NCI-H2081 treated with DMSO at 0.1 percent for 48 hours (cell line): ENCODE measurements at places on chromosomes 12 and 14.

DNA sequence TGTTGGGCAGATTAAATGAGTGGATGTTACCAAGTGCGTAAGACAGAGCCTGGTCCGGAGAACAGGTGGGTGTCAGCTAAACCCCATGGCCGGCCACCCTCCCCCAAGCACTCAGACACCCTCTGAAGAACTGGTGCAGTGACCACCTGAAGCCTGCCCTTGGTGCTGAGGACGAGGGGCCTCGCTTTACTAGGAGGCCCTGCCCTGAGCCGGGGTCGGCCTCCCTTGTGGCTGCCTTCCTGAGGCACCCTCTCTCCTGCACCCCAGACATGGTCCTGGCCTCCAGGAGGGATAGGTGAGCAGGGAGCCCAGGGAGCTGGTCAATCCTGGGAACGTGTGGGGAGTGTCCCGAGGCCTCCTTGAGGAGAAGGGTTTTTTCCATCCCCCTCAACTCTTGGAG lies 4.9 kb upstream of the KIF26A start:
- no peak for DNase-seq

DNA sequence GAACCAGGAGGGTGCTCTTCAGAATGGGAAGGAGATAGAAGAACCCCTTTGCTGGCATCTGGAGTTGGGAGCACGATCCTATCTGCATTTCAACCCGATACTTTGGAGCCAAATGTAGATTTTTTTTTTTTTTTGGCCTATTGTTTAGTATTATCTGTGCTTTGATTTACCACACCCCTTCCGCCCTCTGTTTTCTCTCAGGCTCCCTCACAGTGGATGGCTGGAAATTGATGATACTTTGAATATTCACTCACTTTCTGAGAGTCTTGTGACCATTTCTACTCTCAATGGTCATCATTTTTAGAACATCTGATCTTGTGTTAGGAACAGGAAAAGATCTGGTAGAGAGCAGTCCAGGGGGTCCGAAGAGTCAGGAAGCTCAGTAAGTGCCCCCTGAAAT lies 9.0 kb downstream of the TSPAN9 start:
- DNase-seq, result no peak

DNA sequence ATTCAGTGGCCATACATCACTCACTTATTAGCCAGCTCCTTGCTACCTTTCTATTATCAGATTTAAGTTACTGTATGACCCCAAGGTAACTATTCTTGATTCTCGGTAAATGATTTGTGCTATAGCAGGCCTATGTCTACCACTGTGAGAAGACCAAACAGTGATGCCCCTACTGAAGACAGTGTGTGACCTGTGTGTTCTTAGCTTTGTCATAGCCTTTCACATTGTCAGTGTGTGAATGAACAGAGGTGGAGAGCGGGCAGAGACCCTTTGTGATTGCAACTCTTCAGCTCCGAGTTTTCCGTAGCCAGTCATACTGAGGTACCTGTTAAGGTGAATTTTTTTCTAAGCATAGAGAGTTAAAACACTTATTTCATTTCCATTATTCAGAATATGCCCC lies 294.0 kb downstream of the LRFN5 start:
- DNase-seq, result no peak

DNA sequence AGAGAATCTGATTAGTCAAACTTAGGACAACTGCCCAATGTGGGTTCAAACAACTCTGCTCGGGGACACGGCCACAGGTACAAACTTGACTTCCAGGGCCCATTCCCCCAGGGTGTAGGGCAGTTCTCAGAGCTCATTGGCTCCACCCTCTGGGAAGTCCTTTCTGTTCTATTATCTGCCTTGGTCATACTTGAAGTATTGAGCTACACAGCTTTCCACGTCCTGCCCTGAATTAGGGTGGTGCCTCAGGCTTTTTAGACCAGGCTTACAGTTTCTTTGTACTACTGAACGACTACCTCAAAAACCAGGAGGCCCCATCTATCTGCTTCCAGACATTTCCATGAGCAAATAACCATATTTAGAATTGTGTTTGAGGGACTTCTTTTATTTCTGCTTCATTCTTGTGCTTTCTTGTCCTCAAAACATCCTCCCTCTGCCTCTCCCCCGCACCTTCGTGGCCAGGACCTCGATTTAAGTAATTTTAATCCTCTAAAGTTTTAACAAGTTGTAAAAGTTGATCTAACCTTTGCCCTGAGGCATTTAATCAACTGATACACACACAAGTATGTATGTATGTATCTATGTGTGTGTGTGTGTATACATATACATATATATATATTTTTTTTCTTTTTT lies 281.7 kb upstream of the AMIGO2 start:
- DNase-seq, result no peak

DNA sequence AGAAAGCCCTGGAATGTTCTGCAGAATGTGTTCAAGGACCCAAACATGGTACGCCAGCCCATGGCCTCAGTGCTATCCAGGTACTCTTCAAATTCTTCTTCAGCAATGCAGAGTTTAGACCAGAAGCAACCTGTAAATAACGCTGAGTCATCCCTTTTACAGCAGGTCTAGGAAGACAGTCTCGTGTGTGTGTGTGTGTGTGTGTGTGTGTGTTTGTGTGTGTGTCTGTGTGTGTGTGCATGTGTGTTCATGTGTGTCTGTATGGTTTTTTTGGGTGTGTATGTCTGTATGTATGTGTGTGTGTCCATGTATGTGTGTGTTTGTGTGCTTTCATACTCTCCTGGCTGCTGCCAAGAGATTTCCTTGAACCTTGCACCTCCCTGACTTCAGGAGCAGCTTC lies 60.1 kb upstream of the RFX4 start:
- DNase-seq, result no peak

DNA sequence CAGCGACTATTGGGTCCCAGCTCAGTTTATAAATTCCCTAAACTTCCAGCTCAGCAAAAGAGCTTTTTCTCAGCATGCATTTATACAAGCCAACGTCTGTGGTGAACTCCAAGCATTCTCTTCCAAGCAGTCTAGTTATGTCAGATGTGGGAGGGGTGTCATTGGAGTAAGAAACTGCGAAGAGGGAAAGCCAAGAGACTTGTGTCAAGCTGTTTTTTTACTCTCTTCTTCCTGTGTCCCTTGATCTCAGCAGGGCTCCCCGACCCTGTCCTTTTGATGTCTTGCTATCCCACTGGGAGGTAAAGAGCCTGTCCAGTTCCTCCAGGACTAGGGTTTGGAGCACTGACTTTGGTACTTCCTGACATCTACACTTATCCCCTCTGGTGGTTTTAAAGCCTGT lies 69.0 kb downstream of the PPM1H start:
- no peak for DNase-seq

DNA sequence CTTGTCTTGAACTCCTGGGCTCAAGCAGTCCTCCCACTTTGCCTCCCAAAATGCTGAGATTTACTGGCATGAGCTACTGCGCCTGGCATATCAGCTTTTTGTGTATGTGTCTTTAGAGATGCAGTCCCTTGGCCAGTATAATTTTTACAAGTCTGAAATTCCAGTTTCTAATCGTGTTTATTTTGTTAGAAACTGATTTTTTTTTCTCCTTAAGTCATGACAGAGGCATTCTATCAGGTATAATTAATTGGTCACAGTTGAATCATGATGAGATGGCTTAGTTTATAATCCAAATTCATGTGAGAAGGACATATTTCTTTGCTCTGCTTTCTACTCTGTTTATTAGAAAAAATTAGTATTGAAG lies 98.9 kb downstream of the PCNX1 start:
- DNase-seq, result no peak

- DNase-seq, result no peak
Measured at GRCh38 chr12:12020762-12021161, 50.0 kb upstream of the BCL2L14 start.

DNA sequence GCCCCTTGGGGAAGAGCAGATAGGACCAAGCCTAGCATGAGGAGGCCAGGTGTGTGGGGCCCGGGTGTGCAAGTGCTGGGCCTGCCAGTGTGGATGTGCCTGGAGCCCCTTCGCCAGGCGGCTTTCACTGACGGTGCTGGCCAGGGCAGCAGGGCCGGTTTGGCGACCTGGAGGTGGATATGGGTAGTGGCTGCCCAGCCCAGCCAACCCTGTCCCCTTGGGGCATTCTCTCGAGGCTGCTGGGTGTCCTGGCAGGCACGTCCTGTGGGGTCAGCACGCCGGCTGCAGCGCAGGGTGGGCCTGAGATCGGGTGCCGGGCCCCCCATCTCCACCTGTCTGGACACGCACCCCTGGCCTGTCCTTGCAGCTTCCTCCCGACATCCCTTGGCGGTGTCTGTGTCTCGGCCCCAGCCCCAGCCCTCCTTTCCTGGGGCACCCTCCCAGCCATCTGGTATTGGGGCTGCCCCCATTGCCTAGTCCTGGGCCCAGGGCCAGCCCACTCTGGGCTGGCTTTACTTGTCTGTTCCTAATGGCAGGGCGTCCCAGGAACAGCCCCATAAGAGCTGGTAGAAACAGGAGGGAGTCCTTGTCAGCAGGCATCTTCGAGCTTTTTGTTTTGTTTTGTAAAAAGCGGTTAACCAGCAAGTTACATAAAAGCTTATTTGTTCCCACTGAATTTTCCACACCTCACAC lies 7.2 kb upstream of the CRIP2 start:
- no peak for DNase-seq

GRCh38 chr12:124680863-124681778 lies 113.7 kb upstream of the NCOR2 start:
- no peak for DNase-seq

- no peak for DNase-seq
Measured at GRCh38 chr12:123726244-123726643, 14.1 kb downstream of the ATP6V0A2 start.

DNA sequence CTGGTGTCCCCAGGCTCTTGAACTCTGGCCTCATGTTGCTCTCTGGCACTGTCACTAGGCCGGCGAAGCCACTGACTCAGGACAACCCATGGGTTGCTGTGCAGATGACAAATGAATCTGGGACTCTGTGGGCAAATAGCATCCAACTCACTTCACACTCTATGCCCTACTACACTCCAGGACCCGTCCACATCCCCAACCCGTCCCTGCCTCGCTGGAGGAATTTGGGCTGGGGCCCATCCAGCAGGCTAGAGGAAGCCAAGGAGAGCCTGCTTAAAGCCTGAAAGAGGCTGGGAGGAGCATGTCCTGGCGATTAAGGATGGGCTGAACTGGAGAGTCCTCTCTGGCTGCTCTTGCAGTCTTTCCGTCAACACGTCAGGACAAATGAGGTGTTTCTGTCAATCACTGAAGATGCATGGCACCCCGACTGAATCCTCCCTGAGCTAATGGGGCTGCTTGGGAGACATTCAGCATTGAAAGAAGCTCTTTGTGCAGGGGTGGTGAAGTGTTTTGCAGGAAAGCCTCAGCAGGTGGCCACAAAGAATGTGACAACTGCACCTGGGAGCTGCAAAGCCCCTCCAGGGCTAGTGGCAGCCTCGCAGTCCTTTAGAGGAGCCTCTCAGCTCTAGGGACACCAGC lies 71.7 kb downstream of the ANO2 start:
- no peak for DNase-seq

GRCh38 chr12:106878804-106879203 lies 76.9 kb upstream of the TMEM263 start:
- no peak for DNase-seq

DNA sequence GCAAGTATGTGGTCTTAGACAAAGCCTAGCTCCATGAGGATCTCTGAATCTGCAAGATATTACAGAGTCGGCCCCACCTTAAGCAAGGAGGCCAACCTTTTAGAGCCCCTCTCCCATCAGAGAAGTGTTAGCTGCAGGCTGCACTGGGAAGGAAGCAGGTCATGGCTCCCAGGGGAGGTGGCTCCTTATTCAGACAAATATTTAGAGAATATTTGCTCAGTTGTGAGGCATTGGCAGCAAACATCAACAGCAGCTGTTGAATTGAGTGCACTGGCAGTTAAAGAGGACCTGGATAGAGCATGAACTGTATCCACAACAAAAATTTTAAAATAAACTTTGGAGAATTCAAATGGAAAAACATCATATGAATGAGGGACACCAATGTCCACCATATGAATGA lies 44.7 kb downstream of the FSCB start:
- DNase-seq, result peak; percentile 17

DNA sequence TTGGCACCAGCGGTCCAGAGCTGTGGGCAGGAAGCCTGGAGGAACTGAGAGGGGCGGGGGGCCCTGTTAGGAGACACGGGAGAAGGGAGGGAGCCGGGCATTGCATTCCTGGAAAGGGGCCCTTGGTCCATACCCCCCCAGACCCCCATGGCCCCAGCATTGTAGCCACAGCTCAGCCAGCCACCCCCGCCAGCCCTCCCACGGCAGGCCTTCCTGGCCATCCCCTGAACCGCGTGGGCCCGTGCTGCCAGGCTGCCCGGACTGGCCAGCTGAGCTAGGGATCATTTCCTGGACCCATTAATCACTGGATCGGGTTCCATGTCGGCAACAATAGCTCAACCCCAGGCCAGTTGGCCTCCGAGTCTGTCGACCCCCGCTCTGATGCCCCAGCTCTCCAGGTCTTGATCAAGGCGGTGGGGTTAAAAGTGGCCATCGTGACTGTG lies 39.8 kb upstream of the DIO3 start:
- DNase-seq, result no peak

DNA sequence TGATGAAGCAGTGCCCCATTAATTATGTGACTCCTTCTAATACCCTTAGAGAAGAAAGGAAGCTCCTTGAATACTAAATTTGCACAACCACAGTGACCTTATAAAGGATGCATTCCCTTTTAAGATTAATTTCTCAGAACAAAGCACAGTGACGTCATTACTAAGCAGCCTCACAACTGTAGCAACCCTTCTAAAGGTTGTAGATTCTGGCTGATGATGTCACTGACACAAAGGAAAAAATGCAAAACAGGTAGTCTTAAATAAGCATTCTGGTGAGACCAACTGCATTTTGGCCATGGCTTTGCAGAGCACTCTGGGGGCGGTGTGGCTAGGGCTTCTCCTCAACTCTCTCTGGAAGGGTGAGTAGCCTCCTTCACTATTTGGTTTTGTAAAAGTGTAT lies 38.4 kb upstream of the OR4E1 start:
- DNase-seq, result no peak

DNA sequence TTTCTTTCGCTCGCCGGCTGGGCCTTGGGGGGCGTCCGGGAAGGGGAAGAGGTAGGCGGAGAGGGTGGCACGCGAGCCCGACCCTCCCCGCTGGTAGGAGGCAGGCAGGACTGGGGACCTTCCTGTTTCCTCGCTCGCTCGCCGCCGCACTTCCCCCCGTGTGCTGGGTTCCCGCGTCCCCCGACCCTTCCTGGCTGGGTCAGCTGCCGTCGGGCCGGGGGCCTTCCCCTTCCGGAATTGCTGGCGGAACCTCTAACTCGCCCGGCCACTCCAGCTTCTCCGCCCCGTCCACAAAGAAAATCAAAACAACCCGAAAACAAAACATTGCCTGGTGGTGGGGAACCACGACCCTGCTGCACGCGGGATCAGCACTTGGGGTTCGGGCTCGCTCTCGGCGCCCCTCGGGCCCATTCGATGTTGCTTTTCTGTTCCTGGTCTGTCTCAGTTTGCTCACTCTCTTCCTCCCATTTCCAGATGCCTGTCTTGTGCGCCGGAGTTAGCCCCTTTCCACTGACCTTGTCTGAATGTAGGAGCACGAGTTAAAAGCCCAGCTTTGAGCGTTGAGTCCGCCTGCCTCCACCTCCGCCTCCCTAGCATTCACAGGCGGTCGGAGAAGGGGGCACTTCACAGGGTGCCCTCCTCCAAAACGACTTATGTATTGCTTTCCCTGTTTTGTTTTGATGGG lies 581 bp downstream of the PAPOLA start:
- DNase-seq, result no peak
